ENCODE measurements at places on chromosomes 3 and 15. TPM values are rescaled to one million over a fixed set of nuclear protein-coding genes. Genes with fewer than 3 reads are reported as not detected.
A peak's percentile ranks its signal among the peaks of the same experiment; 100 is the strongest.

DNA sequence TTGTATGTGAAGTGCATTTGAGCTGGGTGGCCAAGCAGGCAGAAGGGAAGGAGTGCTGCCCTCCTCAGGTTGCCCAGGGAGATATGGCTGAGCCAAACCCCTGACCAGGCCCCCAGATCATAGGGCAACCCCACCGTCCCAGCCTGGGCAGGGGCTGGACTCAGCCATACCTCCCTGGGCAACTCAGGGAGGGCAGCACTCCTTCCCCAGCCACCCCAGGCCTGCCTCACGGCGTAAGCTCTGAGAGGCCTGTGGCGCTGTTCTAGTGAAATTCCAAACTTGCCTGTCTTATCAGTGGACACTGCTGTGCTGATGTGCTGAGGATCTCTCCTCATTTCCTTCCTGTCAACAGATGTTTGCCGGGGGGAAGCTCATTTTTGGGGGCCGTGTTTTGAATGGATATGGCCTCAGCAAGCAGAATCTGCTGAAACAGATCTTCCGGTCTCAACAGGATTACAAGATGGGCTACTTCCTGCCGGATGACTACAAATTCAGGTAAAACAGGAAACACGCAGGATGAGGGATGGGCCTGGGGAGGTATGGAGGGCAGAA is 57.6 kb upstream of the FGD5 start:
- DNase-seq, result peak; percentile 55

GRCh38 chr15:38002883-38003477 is 68.5 kb downstream of the TMCO5A start:
- DNase-seq, result peak; percentile 58

Gene RFC4
- total RNA-seq, result 16.9 TPM

Gene CCDC80
- total RNA-seq, result 38.7 TPM

DNA sequence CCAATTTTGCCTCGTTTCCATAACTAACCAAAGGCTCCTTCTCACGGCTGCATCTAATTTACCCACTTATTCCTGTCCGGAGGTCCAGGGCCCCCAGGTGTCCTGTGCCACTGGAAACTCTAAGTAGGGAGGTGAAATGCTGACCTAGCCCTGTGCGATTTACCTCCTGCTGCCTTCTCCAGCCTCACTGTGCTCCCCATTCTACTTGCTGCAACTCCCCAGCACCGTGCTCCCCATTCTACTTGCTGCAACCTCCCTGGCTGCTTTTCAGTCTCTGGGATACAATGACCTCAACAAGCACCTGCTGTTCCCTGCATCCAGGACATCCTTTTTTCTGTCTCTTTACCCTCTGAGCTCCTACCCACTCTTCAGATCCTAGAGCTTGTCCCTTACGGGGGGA is 254.7 kb upstream of the PROK2 start:
- no peak for DNase-seq

- DNase-seq, result no peak
Observed at GRCh38 chr15:89513284-89513683, 16.9 kb upstream of the RHCG start.

DNA sequence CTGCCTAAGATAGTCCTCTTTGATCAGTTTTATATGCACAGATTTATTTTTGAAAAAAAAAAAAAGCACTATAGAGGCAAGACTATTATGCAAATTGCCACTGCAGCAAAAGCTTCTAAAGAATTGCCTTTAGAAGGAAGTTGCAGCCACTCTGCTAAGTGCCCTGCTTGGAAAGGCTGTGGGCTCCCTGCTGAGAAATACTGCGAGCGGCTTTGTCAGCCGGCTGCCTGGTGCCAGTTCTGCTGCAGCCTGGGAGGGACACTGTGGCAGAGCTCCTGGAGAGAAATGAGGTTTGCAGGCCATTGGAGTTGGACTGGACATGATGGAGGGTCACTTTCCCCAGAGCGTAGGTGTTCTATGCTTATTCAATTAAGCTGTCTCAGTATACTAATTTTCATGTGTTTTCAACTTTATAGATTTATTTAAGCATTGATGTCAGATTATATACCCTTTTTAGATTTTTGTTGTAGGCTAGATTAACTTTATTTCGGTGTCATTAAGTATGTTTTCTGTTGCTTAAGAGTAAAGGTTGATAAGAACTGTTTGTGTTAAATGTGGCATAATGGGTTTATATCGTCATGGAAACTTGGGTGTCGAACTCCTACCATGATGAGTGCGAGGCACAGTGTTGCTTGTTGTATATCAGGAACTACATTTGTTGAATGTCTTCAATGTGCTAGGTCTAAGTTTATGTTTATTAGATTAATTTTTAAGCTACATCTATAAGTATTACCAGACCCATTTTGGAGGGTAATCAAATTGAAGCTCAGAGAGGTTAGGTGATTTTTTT is 6.6 kb downstream of the MAP2K5 start:
- peak; percentile 9 for DNase-seq

- no peak for DNase-seq
Observed at GRCh38 chr15:81947548-81947947, 98.3 kb downstream of the MEX3B start.

DNA sequence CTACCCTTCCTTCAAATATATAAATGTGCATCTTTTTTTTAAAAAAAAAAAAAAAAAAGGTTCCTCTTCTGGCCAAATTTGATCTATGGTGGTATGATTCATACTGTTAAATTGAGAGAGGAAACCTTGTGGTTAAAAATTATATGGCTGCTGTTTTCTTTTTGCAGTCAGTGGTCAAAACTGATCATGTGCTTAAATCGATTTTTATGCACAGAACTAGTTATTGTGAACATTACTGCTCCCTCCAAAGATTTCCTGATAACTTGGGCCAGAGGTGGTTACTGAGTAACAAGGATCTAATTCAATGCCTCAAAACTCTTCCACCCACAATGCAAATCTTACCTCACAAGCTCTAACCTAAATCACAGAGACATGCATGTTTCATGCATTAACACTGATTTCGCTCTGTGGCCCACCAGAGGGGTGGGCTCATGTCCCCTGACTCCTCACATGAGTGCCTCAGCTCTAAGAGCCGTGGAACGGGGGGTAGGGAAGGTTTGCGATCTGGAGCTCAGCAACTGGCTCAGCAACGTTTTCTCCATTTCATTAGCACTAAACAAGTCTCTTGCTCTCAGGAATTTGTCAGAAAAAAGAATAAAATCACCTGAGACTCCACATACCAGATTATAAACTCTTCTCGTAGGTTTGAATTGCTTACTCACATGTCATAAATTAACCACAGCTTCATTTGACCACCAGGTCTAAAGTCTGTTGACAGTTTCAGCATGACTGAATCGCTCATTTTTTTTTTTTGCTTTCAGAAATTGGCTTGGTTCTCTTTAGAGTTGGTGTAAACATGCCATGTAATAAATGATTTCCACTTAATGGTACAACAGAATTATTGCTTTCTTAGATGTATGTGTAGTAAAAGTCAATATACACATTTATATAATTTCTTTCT is 280.4 kb downstream of the CD47 start:
- DNase-seq, result no peak

Gene NAALADL2
- 46.7 TPM for total RNA-seq

Gene ARGFX
- not detected for total RNA-seq

Gene FEZF2
- total RNA-seq, result not detected

- DNase-seq, result no peak
Observed at GRCh38 chr15:98778960-98779359, 130.6 kb downstream of the IGF1R start.

DNA sequence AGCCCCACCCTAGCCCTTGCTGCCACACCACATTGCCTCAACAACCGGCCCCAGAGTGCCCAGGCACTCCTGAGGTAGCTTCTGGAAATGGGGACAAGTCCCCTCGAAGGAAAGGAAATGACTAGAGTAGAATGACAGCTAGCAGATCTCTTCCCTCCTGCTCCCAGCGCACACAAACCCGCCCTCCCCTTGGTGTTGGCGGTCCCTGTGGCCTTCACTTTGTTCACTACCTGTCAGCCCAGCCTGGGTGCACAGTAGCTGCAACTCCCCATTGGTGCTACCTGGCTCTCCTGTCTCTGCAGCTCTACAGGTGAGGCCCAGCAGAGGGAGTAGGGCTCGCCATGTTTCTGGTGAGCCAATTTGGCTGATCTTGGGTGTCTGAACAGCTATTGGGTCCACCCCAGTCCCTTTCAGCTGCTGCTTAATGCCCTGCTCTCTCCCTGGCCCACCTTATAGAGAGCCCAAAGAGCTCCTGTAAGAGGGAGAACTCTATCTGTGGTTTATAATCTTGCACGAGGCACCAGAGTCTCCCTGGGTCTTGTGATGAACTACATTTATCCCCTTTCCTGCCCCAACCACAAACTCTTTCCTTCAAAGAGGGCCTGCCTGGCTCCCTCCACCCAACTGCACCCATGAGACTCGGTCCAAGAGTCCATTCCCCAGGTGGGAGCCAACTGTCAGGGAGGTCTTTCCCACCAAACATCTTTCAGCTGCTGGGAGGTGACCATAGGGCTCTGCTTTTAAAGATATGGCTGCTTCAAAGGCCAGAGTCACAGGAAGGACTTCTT is 39.1 kb downstream of the MESD start:
- no peak for DNase-seq

DNA sequence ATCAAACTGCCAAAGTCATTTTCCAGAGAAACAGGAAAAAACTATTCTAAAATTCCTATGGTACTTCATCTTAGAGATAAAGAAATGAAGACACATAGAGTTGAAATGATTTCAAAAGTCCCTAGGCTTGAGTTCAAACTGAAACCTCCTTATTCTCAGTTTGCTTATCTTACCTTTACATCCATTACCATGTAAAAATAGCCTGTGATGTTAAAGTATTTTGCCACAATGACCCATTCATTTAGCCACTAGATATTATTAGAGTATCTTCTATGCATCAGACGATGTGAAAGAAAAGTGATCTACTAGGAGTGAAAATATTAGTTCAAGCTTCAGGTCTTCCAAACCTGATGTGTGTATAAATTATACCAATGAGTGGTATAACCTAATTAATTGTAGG is 55.1 kb upstream of the TTC14 start:
- DNase-seq, result no peak
